Iris pigment epithelial cell (primary cell): ENCODE measurements at places on chromosomes 1 and 21.
A peak's percentile ranks its signal among the peaks of the same experiment; 100 is the strongest.

- DNase-seq: no peak
Measured at GRCh38 chr1:64616039-64616438, 128.8 kb upstream of the RAVER2 start.

DNA sequence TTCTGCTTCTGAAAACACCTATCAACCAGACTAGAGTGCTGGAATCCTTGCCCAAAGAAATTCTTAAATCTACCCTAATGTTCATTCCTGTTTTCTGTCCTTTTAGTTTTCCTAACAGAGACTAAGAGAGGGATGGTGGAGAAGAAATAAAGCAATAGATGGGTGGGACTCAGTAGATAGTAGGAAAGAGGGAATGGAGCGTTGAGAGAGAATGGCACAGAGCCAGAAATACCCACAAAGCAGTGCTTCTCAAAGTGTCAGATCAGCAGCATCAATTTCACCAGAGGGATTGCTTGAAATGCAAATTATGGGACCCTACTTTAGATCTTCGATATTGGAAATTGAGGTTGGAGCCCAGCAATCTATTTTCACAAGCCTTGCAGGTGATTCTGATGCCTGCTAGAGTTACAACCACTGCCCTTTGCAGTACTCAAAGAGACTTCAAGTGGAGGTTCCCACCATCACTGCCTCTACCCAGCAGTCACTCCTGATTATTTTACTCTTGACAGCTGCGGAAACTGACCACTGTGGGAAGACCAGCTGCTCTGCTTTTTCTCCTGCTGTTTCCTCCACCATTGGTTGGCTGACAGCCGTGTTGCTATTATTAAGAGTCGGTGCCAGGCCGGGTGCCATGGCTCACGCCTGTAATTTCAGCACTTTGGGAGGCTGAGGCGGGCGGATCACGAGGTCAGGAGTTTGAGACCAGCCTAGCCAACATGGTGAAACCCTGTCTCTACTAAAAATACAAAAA lies 11.4 kb upstream of the PRPF3 start:
- no peak for DNase-seq

DNA sequence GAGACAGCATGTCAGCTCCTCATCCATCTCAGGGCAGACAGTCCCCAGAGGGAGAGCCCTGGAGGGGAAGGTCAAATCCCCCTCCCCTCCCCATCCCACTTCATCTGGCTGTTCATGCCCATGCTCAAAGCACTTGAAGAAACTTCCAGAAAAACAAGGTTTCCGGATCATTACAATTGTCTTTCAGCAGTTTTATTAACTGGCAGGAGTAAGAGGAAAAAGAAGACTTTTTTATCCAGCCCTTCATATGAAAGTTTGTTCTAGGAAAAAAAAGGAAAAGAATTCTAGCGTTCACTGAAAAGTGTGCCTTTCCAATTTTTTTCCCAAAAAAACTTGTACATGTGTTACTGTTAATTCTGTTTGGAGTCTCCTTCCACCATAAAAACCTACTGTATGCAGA lies 145.7 kb upstream of the TIAM1 start:
- DNase-seq: no peak

DNA sequence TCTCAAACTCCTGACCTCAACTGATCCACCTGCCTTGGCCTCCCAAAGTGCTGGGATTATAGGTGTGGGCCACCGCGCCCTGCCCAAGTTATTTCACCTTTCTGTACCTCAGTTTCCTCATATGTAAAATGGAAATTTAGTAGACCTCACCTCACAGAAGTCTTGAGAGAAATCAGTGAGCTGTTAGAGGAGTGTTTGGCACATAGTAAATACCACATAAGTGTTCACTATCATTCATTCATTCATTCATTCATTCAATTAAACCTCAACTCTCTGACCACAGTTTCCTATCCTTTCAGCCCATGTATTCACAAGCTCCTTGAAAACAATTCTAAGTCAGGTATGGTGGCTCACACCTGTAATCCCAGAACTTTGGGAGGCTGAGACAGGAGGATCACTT lies 3.8 kb upstream of the FGR start:
- no peak for DNase-seq

DNA sequence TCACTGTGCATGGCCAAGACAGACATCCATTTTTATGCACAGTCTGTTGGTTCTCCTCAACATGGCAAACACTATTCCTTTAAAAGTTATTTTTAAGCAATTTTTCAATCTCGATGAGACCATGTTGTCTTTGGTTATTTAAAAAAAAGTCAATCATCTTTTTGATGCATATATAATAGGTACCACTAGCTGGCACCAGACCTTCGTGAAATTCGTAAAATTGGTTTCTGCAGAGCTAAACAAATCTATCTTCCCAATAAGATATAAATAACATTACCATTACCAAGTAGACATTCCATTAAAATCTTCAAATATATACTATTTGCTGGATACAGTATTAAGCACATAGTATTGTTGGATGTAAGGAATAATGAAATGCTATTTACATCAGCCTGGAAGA lies 220.0 kb upstream of the GREM2 start:
- no peak for DNase-seq

GRCh38 chr1:216788671-216789070 lies 65.4 kb upstream of the ESRRG start:
- DNase-seq: no peak

GRCh38 chr1:233530665-233531386 lies 83.1 kb upstream of the KCNK1 start:
- no peak for DNase-seq

GRCh38 chr1:227723474-227723873 lies 11.6 kb downstream of the JMJD4 start:
- DNase-seq: peak; percentile 28

DNA sequence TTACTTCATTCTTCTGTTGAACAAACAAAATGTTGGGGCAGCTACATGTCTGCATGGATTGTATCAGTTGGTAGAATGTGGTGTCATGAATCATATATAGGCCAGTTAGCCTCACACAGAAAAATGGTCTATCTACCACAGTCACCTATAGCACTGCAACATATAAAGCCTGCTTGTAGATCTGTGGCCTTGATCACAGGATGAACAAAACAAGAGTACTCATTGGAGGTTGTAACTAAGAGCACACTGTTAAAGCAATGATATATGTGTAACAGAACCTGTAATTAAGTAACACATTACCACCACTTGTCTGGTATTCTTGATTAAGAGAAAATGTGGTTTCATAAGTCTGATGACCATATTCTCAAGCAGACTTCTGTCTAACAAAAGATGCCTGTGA lies 167.3 kb upstream of the SGIP1 start:
- DNase-seq: no peak

DNA sequence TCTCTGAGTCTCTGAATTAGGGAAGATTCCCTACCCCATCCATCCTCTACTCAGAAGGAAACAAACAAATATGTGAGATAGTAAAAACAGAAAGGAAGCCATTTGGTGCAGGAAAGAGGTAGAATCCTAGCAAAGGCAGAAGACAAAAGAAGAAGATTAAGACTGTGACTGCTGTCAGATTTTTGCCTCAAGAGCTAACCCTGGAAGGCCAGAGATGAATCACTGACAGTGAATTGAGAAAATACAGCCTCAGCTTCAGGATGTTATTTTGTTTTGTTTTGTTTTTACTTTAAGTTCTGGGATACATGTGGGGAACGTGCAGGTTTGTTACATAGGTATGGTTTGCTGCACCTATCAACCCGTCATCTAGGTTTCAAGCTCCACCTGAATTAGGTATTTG lies 31.7 kb downstream of the DSTYK start:
- DNase-seq: peak; percentile 56
